ENCODE measurements at places on chromosomes 4 and X.
A peak's percentile ranks its signal among the peaks of the same experiment; 100 is the strongest.

GRCh38 chr4:125433453-125433852, 118.7 kb downstream of the FAT4 start:
- no peak for DNase-seq

DNA sequence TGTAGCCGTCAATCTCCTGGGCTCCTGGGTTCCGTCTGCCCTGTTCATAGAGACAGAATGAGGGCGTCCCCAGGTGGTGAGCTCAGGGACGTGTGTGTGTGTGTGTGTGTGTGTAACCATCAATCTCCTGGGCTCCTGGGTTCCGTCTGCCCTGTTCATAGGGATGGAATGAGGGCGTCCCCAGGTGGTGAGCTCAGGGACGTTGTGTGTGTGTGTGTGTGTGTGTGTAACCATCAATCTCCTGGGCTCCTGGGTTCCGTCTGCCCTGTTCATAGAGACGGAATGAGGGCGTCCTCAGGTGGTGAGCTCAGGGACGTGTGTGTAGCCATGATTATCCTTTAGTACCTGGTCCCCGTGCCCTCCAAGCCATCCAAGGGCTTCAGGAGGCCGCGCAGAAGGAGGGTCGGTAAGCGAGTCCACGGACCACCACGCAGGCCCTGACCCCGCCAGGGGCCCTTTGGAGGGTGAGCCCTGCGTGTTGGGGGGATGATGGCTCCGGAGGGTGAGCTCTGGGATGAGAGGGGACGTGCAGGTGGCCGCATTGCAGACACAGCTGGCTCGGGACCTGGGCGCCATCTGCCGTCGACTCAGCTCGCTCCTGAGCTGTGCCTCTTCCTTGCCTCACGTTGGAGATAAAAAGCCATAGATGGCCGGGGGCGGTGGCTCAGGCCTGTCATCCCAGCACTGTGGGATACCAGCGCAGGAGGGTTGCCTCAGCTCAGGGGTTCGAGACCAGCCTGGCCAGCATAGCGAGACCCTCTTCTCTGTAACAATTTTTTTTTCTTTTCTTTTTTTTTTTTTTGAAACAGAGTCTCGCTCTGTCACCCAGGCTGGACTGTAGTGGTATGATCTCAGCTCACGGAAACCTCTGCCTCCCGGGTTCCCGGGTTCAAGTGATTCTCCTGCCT, 5.4 kb upstream of the GTPBP6 start:
- peak; percentile 83 for DNase-seq

GRCh38 chrX:150361070-150361776, 1.9 kb upstream of the MAMLD1 start:
- DNase-seq, result peak; percentile 79

- DNase-seq, result no peak
These were observed 194.8 kb upstream of the GPC4 start for GRCh38 chrX:133610056-133610455.

DNA sequence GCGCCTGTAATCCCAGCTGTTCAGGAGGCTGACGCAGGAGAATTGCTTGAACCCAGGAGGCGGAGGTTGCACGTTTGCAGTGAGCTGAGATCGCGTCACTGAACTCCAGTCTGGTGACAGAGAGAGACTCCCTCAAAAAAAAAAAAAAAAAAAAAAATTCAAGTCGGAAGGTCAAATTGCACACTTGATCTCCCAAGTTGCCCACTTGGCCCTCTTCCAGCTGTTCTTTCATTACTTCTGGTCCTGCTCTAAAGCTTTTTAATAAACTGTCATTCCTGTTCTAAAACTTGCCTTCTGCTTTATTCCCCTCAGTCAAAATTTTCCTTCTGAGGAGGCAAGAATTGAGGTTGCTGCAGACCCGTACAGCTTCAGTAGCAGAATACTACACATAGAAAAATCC, 2358.0 kb downstream of the ARAP2 start:
- DNase-seq, result no peak

DNA sequence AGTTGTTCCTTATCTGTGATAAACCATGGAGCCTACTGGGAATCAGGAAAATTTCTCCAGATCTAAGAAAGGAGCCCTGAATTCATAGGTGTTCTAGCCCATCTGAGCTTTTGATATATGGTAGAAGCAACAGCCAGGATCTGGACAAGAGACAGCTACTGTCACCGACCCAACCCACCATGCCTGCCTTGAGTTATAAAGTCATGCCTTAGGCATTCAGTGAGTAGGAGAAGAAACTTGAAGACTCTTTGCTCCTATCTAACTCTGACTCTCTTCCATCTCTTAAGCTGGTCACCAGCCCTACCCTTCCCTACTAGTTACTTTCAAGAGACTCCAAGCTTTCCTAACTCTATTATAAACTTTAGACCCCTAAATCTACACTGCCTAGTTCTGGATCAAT, 83.9 kb upstream of the FAM9B start:
- DNase-seq, result no peak

DNA sequence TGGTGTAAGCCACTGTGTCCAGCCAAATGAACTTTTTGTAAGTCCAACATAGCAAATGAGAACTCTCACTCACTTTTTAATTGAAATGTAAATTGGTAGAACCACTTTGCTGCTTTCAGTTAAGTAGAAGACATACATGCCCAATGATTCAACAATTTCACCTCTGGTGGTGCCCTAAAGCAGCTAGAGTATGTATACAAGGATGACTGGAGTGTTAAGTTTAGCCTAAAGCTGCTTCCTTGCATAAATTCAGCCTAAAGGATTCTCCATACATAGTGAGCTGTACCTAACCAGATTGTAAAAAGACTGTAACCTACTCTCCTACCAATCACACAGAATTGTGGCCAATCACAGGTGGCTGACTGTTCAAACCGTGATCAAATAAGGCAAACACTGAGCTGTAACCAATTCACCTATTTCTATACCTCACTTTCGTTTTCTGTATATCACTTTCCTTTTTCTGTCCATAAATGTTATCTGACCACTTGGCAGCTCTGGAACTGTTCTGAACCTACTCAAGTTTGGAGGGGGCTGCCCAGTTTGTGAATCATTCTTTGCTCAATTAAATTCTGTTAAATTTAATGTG, 39.9 kb downstream of the PDS5A start:
- no peak for DNase-seq

GRCh38 chrX:30799327-30799726, 89.7 kb downstream of the TAB3 start:
- no peak for DNase-seq

GRCh38 chrX:103631145-103631544, 2.4 kb downstream of the TCEAL1 start:
- DNase-seq, result no peak

GRCh38 chrX:116230130-116230898, 59.8 kb downstream of the AGTR2 start:
- DNase-seq, result no peak

DNA sequence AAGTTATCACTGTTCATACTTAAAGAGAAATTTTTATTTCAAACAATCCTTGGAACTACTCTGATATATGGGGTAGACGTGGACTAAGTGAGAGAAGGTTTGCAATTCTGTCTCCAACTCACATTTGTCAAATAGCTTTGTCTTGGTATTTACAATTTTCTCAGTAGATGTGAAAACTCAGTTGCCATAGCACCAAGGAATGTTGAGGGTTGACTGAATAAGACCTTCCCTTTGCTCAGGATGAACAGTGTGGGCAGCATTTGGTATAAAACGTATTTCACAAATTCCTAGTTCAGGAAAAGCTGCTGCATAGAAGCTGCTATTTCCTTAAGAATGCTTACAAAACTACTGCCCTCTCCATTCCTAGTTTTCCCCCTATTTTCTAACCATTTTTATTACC, 399.5 kb downstream of the NKX6-1 start:
- DNase-seq, result peak; percentile 72

GRCh38 chrX:51461053-51462044, 35.0 kb downstream of the NUDT11 start:
- DNase-seq, result peak; percentile 37

- DNase-seq, result no peak
These were observed 272.9 kb upstream of the GALNT7 start for GRCh38 chr4:172895699-172896098.

DNA sequence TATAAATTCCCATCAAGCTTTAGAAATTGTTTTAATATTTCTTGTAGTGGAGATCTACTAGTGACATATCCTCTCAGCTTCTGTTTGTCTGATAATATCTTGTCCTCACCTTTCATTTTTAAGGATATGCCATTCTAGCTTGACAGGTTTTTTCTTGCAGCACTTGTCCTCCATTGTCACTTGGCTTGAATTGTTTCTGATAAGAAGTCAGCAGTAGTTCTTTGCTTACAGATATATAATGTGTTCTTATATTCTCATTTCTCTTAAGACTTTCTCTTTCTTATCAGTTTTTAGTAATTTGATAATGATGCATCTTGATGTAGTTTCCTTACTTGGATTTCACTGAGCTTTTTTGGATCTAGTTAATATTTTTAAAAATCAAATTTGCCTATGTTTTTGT, 120.6 kb upstream of the NUDT6 start:
- peak; percentile 11 for DNase-seq

GRCh38 chr4:183101956-183102480, 3.0 kb downstream of the WWC2 start:
- DNase-seq, result no peak

- no peak for DNase-seq
These were observed 15.2 kb downstream of the SEPTIN11 start for GRCh38 chr4:76964769-76965168.

GRCh38 chr4:125045311-125045710, 269.4 kb upstream of the FAT4 start:
- DNase-seq, result no peak

- DNase-seq, result no peak
These were observed 38.6 kb upstream of the TMEM131L start for GRCh38 chr4:153427363-153428071.

- no peak for DNase-seq
These were observed 95.8 kb downstream of the SH3KBP1 start for GRCh38 chrX:19791562-19791961.

DNA sequence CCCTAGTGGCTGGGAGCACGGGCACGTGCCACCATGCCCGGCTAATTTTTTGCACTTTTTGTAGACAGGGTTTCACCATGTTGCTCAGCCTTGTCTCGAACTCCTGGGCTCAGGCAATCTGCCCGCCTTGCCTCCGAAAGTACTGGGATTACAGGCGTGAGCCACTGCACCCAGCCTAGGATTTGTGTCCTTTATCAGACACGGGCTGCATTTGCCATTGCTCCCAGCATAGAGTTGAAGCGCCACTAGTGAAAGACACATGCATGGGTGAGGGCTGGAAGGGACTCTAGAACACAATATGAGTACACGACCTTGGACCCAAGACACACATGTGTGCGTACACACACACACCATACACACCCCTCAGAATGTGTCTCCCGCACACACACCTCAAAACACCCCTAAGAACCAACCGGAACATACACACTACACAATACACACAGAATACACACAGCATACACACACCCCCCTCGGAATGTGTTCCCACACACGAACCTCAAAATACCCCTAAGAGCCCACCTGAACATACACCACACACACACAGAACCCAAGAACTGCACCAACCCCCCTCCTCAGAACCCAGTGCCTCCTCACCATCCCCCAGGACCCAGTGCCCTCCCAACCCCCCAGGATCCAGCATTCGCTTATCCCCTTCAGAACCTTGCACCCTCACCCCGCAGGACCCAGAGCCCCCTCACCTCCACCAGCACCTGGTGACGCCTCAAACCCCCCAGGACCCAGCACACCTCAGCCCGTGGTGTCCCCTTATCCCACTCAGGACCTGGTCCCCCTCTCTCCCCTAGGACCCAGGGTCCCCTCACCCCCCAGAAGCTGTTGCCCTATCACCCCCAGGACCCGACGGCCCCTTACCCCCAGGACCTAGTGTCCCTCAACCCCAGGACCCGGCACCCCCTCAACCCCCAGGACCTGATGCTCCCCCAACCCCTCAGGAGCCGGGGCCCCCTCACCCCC, 1.0 kb downstream of the TNIP2 start:
- DNase-seq, result no peak

- no peak for DNase-seq
These were observed 239.6 kb downstream of the PARM1 start for GRCh38 chr4:75172551-75172950.

GRCh38 chr4:107408968-107409367, 311.1 kb downstream of the PAPSS1 start:
- DNase-seq, result no peak

- no peak for DNase-seq
These were observed 84.0 kb downstream of the PRKG2 start for GRCh38 chr4:81131066-81131465.

DNA sequence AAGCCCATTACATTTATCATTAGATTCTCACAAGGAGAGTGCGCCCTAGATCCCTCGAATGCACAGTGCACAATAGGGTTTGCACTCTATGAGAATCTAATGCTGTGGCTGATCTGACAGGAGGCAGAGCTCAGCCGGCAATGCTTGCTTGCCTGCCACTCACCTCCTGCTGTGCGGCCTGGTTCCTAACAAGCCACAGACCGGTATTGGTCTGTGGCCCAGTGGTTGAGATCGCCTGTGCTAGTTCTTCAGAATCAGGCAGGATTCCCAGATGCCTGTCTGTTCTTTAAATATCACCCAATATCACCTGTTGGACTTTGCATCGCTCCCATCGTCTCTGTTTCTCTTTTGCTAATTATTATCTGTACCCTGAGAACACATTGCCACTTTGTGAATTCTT, 14.0 kb downstream of the DSPP start:
- peak; percentile 5 for DNase-seq

- peak; percentile 67 for DNase-seq
These were observed 151.8 kb downstream of the SLC7A11 start for GRCh38 chr4:138090150-138090917.

- no peak for DNase-seq
These were observed 42.7 kb upstream of the CITED1 start for GRCh38 chrX:72348247-72348979.

DNA sequence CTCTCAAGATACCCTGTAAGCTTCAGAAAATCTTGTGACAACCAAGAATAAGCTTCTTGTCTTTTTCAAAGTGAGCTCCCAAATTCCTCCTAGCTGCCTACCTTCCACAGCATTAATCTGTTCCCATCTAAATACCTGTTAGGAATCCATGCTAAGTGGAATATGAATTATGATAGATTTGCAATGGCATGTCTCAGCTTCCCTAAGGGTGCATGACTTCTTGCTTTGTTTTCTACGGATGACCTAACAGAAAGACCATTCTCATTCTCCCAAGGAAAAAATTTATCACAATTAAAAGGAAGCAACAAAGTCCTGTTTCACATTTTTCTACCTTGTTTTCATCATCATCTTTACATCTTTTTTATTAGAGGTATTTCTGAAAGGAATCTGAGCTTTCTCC, 532.7 kb downstream of the GRXCR1 start:
- DNase-seq, result no peak

DNA sequence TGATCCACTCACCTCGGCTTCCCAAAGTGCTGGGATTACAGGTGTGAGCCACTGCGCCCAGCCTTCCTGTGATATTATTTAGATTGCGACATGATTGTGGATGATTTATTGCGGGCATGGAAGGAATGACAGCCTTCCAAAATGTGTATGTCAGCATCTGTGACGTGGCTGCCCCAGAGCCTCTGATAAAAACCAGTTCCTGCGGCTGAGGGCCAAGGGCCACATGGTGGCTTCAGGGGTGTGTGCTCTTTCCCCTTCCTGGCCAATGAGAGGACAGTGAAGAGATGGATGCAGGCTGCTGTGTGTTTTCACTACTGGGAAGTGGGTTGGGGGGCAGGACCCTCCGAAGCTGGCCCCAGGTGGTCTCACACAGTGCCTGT, 57.4 kb upstream of the HGFAC start:
- DNase-seq, result no peak

- DNase-seq, result no peak
These were observed 1442.8 kb upstream of the PCDH7 start for GRCh38 chr4:29277381-29277780.
